Glomerular endothelial cell (primary cell): ENCODE measurements at places on chromosomes 12 and 14. TPM values are rescaled to one million over a fixed set of nuclear protein-coding genes. Genes with fewer than 3 reads are reported as not detected.

The ANO4 gene
- 0.05 and 1.6 TPM in 2 replicates for total RNA-seq

The GPR135 gene
- total RNA-seq = 0.97 and 4.8 TPM in 2 replicates

The SCNN1A gene
- total RNA-seq = 0.24 TPM in 1 of 2 replicates, not detected in the other

The AEBP2 gene
- 16.7 and 24.7 TPM in 2 replicates for total RNA-seq

The CLEC4D gene
- total RNA-seq = not detected in 2 replicates

The EPS8 gene
- total RNA-seq = 7.2 and 22.0 TPM in 2 replicates

The CPNE6 gene
- total RNA-seq = not detected in 2 replicates

The NEMF gene
- 25.1 and 59.4 TPM in 2 replicates for total RNA-seq

The ACRBP gene
- 0.58 TPM in 1 of 2 replicates, not detected in the other for total RNA-seq

The MANSC4 gene
- total RNA-seq = not detected in 2 replicates

The BTG1 gene
- total RNA-seq = 23.6 and 52.7 TPM in 2 replicates

The TMEM229B gene
- 1.6 and 2.9 TPM in 2 replicates for total RNA-seq

The NOXRED1 gene
- 0.12 TPM in 1 of 2 replicates, not detected in the other for total RNA-seq

The NYNRIN gene
- 8.5 and 19.8 TPM in 2 replicates for total RNA-seq

The KRT85 gene
- total RNA-seq = not detected in 2 replicates

The GPR132 gene
- total RNA-seq = 0.82 TPM in 1 of 2 replicates, not detected in the other

The TDP1 gene
- total RNA-seq = 21.8 and 27.8 TPM in 2 replicates

The TMEM19 gene
- 13.0 and 21.0 TPM in 2 replicates for total RNA-seq

The GLT8D2 gene
- total RNA-seq = 2.3 and 3.8 TPM in 2 replicates

The ABCC9 gene
- total RNA-seq = 0.92 and 1.1 TPM in 2 replicates

The NAV3 gene
- 16.5 and 40.1 TPM in 2 replicates for total RNA-seq

The PRICKLE1 gene
- total RNA-seq = 6.8 and 7.1 TPM in 2 replicates

The HHIPL1 gene
- 2.6 and 4.3 TPM in 2 replicates for total RNA-seq

The SYT1 gene
- 9.6 and 13.2 TPM in 2 replicates for total RNA-seq

The DIABLO gene
- total RNA-seq = 80.9 and 83.7 TPM in 2 replicates

The MYO1H gene
- total RNA-seq = not detected in 2 replicates

The STXBP6 gene
- 0.06 and 1.3 TPM in 2 replicates for total RNA-seq

The KLRG1 gene
- 0.97 and 5.5 TPM in 2 replicates for total RNA-seq

The SYNE3 gene
- 5.8 and 7.4 TPM in 2 replicates for total RNA-seq

The EMP1 gene
- 744 and 1,093 TPM in 2 replicates for total RNA-seq

The PRPH gene
- 1.5 TPM in 1 of 2 replicates, not detected in the other for total RNA-seq

The SMAGP gene
- total RNA-seq = 15.4 and 27.2 TPM in 2 replicates

The CDKN1B gene
- total RNA-seq = 15.8 and 25.0 TPM in 2 replicates

The DBX2 gene
- not detected in 2 replicates for total RNA-seq

The DNAJC22 gene
- 0.48 and 1.2 TPM in 2 replicates for total RNA-seq

The RHNO1 gene
- total RNA-seq = 23.1 and 27.2 TPM in 2 replicates
